ENCODE measurements at places on chromosomes 2 and 18.

GRCh38 chr18:63831080-63831788 is 56.0 kb downstream of the SERPINB7 start:
- peak; percentile 60 for DNase-seq

- DNase-seq, result peak; percentile 4
These were observed 694 bp downstream of the CFAP36 start for GRCh38 chr2:55519938-55520885.

GRCh38 chr18:62399276-62399675 is 74.2 kb downstream of the TNFRSF11A start:
- DNase-seq, result peak; percentile 84

DNA sequence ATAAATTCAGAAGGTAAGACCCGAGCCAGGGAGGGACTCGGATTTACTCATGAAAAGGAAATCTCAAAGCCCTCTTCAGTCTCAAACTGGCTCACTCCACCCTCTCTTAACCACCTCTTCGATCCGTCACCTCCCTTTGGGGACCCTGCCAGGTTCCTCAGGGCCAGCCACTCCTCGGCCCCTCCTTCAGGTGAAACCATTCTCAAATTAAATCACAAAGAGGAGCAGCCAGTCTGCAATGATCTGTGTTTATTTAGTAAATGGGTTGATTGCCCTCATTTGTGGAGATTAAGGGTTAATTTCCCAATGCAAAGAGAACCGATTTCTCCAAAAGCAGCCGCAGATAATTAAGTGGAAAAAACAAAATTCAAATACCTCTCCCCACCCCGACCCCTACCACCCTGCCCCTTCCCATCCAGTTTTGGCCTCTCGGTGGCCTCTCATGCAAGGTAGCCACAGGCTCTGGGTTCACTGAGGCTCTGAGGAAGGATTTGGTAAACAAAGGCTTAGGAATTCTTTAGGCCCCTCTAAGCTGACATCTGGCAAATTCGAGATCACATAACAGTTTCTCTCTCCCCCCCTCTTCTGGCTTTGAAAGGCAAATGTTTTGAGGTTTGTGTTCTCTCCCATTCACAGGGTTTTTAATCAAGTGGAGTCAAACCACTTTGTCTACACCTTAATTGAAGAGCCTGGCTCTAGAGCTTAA is 10.3 kb upstream of the FZD7 start:
- no peak for DNase-seq

- DNase-seq, result no peak
These were observed 50.1 kb downstream of the CCDC74A start for GRCh38 chr2:131577812-131578211.

DNA sequence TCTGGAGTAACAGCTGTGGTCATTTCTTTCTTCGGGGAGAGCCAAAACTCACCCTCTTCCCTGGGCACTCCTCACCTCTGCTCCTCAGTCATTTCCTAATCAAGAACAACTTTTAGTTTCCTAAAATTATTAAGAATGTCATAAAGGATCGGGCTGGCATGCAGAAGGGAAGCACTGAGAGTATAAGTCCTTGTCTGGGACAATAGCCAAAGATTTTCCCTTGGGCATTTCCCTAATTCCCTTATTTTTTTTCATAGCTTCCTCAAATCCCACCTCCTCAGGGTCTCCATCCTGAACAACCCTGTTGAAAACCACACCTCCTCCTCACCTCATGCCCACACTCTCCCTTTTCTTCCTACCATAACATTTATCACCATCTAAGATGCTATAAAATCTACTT is 115.0 kb downstream of the MREG start:
- no peak for DNase-seq

DNA sequence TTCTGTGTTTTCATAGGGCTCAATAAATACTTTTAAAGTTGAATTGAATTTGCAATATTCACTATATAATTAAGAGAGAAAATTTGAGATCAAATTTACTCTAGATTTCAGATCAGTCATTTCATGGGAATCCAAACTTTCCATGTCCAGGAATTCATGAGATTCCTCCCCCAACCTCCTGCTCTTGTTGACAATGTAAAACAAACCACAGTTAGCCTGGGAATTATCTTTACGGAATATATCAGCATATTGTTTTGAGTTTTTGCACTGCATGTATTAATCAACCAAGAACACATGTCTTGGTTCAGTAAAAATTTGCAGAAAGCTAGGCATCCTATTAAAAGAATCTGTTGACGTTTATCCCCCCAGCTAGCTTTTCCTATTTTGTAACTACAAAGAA is 42.3 kb downstream of the CYP1B1 start:
- DNase-seq, result no peak

- no peak for DNase-seq
These were observed 34.6 kb upstream of the INSIG2 start for GRCh38 chr2:118053681-118054080.

GRCh38 chr2:30354621-30355020 is 92.4 kb upstream of the LCLAT1 start:
- no peak for DNase-seq

DNA sequence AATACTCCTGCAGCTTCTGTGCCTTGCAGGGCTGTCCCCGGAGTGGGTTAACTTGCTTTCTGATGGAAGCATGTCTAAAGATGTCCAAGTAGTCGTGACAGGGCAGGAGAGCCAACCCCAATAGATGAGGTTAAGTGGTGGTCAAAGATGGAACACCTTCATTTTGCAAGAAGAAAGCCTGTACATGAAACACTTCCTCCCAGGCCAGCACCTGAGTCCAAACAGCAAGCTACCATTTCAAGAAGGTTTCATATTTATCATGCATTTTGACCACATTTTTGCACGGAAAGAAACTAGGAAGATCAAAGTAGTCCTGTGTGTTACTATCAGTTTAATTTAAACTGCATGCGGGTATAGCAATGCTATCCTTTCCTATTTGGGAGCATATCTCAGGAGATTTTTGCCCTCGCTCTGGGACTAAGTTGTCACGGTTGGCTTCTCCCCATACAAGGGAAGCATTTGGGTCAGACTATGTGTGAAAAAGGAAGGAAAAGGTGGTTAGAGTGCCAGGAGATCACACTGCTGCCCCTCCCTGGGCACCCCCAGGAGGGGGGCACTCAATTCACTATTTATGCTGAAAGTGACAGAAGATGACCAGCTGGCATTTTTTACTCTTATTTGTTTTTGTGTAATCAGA is 187.6 kb downstream of the ZNF521 start:
- DNase-seq, result no peak

All from inflammatory macrophage (primary cell).